ENCODE measurements at places on chromosomes 7 and 10.

DNA sequence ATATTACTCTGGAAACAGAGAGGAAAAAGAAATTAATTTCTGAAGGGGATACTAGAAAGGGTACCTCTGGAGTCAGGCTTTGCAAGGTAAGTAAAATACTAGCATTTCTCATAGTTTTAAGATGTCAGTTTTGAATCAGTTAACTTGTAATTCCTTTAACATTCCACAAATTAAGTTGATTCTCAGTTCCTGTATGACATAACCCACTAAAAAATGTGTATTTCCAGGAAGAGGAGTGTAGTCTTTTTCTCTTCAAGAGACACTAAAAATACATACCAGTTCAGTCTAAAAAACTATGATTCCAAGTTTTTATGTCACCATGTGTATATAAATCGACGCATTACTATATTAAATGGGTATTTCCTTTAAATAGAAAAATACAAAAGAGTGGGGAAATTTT, 113.2 kb downstream of the CDK6 start:
- DNase-seq = no peak

DNA sequence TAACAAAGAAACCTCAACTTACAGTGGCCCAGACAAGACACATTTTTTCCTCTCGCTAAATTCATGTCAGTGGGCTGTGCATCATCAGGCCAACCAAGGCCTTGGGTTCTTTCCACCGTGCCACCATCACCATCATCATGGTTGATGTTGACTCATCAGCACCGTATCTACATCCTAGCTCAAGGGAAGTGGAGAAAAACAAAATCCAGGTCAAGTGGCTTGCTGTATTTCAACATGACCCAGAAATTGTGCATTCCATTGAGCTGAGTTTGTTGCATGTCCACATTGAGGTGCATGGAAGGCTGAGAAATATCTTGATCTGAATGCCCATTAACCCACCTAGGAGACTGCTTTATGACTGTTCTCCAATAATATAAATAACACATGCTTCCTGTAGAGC, 312.4 kb upstream of the CDC14C start:
- DNase-seq = no peak

DNA sequence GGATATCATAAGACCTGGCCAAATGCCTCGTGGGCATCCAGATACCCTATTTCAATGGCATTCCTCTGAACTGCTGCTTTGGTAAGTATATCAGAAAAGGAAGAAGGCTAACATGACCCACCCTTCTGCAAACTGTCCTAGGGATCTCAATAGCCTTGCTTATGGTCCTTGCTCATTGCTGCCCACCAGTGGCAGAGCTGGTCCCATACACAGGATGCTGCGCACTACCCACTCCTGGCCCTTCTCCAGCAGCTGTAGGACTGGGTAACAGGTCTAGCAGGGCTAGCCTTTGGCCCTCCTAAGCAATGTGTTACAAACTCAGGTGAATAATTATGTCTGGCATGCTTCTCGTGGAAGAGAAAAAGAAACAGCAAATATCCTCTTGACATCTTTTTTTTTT, 72.5 kb downstream of the C10orf90 start:
- peak; percentile 34 for DNase-seq

DNA sequence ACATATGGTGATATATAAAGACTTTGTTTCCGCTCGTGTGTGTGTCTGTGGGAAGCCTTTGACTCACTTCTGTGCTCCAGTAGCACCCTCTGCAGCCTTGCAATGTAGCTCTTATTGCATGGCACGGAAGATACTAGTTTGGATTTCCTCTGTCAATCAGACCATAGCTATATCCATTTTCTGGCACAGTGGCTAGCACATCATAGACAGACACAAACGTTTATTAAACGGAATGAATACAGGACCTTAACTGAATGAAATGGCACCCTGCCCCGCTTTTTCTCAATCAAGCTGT, 124.0 kb upstream of the PTPN20 start:
- peak; percentile 1 for DNase-seq

DNA sequence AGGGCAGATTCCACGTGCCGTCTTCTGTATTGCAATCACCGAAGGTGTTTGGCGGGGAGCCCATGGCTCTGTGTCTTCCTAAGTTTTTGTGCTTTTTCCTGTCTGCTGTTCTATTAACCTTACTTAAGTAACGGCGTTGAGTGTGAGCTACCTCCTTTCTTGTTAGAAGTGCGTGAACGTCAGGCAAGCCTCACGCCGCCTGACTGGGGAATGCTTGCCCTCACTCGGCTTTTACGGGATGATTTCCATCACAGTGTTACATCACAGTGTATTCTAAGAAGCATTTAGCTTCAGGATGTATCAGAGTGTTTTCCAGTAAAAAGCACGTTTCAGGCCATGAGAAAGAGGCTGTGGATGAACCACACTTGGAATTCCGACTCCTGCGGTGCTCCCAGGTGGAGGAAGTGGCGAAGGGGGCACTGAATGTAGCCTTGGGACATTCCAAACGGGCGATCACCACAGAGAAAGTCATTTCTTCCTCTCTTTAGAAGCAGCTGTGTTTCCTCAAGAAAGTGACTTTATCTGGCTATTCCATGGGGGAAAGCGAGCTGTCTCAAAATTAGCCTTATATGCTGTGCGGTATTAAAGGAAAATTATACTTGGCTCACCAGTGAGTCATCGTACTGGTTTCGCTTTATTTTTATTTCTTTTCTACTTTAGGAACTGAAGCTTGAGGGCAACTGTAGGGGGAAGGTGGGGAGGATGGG, 290.7 kb downstream of the KLF6 start:
- no peak for DNase-seq

GRCh38 chr10:45040921-45041542, 40.3 kb downstream of the ZNF22 start:
- no peak for DNase-seq

GRCh38 chr7:55070854-55071253, 52.0 kb downstream of the EGFR start:
- no peak for DNase-seq

DNA sequence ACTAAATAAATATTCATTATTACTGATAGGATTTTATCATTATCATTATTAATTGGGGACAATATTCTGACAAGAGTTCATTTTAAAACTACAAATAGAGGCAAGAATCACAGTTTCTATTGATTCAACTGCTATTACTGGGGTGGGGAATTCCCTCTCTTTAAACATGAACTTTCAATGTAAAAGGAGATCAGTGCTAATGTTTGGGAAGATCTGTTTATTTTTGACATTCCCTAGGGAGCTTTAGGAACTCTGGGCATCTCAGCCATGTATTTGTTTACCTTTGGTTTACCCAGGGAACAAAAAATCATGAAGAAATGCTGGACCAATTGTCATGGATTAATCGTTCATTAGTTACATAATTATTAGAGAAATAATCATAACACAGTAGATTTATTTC, 443.2 kb upstream of the AKR1E2 start:
- no peak for DNase-seq

DNA sequence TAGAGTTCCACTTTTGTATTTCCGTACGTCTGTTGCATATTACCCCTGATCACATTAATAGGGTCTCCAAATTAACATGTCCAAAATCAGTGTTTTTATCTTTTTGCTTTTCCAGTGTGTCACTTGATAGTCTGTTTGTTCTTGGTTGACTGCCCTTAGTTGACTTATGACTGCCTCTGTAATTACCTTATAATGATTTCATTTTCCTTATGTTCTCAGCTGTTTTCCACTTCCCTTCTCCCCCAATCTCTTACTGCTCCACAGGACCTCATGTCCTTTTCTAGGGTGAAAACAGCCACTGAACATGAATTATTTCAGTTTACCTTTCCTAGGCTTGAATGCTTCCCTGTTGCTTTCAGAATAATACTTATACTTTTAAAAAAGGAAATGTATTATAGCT, 54.7 kb downstream of the MAPK8 start:
- DNase-seq = no peak

DNA sequence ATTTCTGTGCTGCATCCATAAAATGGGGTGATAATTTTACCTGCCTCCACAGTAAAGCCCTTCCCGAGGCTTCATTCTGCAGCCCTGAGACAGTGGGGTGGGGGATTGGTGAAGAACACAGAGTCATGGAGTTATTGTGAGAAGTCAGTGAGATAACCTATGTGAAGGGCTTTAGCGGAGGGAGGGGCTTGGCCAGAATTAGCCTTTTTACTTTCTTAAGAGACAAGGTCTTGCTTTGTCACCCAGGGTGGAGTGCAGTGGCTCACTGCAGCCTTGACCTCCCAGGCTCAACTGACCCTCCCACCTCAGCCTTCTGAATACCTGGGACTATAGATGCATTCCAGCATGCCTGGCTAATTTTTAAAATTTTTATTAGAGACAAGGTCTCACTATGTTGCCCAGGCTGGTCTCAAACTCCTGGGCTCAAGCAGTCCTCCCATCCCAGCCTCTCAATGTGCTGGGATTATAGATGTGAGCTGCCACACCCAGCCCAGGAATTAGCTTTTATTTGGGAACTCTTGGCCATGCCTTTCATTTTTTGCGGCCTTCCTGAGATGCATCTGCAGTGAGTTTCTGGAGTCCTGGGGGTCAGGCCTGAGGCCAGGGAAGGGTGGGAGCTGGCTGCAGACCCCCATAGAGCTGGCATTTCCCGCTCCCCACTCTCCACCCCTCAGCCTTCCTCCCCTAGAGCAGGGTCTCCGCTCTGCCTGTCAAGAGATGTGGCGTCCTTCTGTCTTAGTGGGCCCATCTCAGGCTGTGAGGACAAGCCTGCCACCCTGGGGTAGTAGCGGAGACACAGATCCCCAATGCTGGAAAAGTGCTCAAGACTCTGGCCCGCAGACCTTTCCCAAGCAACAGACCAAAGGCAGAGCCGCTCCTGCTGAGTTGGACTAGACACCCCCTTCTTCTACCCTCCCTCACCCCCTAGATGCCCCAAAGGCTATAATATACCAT, 77.0 kb downstream of the ZMIZ1 start:
- DNase-seq = no peak

DNA sequence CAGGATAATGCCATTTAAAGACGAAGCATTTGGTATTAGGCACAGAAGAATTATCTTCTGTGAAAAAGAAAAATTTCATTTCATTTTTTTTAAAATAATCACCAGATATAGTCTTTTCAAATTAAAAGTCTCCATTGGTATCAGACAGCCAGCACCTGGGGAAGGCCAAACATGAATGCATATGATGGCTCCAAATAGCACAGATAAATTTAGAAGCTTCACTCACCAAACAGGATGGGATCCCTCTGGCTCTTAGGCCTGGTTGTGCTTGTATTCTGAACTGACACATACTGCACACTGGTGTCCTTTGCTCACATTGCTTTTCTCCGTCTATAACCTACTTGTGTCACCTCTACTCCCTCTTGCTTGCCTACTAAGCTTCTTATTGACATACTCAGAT, 169.5 kb upstream of the CHRM2 start:
- DNase-seq = no peak

DNA sequence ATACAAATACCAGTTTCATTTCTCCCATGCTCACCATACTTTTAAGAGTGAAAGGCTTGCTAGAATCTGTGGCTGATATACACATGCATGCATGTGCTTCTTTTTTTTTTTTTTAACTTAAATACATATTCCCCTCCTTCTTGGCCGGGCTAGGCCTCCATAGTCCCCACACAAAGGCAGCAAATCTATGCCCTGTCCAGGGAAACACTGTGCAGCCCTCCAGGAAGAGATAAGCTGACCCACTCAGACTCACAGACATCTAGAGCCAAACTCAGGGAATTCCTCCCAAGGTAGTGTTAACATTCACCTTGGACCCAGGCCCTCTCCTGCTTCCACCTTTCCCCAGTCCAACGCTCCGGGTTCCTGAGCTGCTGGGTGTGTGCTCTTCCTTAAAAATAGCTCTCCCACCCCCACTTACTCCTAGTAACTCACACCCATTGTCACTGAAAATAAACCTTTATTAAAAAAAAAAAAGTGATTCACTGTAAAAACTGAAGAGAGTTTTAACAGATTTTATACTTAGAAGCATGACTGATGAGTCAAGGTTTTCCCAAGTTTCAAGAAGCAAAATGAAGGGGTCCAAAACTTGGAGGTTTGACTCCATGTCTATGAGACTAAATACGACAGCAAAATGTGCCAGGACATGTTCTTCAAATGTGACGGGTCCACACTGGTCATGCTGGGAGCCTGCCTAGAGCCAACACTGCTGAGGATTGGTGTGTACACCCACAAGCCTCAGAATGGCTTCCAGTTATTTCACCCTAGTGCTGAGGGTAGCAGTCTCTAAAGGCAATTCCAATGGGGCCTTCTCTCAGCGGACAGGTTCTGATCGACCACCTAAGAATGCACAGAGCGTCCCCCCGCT, 159.5 kb downstream of the GLI3 start:
- no peak for DNase-seq

DNA sequence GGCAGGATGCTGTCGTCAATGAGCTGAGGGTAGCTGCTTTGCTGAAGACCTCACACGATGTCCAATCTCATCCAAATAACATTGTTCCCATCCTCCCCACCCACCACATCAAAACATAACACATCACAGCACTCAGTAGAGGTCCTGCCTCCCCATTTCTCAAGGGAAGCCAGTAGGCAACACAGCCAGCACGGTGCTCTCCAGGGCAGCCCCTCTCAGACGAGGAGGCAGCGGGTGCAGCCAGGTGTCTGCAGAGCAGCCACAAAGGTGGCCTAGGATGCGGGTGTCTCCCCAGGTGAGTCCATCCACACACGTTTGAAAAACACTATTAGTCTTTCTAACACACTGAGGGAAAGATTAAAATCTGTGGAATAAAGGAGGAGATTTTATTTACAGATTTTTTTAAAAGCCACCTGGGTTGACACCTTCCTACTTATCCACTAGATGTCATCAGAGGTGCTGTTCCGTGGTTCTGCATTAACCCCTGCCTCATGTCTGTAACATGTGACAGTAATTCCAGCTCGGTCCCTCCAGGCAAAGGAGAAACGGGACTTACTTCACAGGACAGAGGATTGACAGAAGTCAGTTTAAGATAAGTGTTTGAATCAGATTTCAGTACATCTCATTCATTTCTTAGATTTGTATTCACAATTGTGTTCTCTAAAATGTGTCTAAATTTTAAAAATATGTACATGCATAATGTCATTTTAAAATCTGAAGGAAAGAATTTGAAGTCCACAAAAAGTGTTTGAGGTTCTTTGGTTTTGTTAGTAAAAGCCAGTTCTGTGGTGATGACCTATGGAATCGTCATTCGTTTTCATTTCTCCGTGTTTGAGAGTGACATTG, 68.0 kb downstream of the LANCL2 start:
- peak; percentile 81 for DNase-seq

DNA sequence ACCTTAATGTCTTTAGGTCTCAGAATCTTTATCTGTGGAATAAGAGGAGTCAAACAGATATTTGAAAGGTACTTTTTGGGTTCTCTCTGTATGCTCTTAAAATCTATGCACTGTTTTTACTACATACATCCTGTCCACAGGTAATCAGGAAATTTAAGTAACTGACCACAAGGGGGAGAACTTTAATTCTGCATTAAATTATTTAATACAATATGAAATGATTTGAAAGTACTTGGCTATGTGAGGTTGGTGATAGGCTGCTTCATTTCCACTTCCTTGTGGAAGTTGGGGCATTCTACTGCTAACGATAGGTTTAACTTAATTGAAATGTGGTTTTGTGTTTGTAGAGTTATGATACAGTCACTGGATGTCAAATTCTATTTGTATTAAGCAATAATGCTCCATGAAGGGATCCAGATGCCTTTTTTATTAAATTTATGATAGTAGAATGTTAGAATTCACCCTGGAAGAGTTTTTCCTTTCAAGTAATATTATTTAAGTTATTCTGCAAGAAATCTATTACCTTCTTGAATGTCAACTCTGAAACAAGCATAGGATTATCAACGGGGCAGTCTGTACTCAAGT, 6.0 kb downstream of the TEX47 start:
- no peak for DNase-seq

GRCh38 chr7:1024331-1024841, 20.0 kb upstream of the GPR146 start:
- no peak for DNase-seq
